ENCODE measurements at places on chromosomes 3 and 15.

DNA sequence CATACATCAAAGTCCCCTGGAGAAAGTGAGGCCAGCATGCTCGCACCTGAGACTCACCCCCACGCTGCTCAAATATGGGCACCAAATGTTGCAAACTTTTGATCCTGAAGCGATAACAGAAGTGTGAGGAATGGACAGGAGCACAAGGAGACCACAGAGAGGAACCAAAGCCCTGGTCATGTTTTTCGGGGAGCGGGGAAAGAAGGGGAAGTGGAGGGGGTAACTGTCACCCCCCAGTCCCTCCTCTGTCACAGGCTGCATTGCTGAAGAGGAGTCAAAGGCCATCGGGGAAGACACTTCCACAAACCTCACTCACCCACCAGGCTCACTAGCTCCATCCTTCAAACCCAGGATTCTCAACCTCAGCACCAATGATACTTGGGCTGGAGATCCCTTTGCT lies 182.4 kb downstream of the UACA start:
- DNase-seq: no peak

DNA sequence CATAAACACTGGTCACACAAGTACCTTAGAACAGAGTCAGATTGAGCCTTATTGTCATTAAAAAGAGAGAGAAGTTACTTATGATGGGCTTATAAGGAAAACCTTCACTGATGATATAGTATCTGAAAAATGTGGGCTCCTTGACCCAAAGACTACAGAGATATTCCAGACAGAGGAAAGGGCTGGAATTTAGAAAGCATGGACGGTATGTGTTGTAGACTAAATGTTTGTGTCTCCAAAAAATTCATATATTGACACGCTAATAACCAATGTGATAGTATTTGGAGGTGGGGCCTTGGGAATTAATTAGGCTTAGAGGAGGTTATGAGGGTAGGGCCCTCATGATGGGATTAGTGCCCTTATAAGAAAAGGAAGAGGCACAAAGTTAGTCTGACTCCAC lies 61.0 kb upstream of the DAZL start:
- no peak for DNase-seq

- no peak for DNase-seq
Observed at GRCh38 chr15:53472883-53473282, 286.6 kb downstream of the WDR72 start.

DNA sequence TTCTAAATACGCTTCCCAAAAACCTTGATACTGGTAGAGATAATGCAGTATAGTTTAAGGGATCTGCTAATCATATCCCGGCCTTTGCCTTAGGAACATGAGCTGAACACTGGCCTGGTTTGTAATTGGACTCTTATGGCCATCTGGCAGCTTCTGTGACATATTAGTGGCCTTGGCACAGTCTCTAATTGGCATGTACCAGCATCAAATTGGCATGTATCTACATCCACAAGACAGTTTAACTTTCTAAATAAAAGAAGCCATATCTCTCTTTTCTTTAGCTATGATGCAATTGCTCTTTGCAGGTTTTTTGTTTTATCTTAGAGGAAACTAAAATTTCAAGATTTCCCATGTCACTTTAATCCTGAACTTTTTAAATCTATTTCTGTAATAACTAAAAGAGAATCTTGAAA lies 44.6 kb upstream of the FILIP1L start:
- no peak for DNase-seq

GRCh38 chr3:49298511-49298910 lies 21.5 kb upstream of the C3orf62 start:
- no peak for DNase-seq

GRCh38 chr3:132286035-132286434 lies 31.2 kb upstream of the ACP3 start:
- DNase-seq: no peak

DNA sequence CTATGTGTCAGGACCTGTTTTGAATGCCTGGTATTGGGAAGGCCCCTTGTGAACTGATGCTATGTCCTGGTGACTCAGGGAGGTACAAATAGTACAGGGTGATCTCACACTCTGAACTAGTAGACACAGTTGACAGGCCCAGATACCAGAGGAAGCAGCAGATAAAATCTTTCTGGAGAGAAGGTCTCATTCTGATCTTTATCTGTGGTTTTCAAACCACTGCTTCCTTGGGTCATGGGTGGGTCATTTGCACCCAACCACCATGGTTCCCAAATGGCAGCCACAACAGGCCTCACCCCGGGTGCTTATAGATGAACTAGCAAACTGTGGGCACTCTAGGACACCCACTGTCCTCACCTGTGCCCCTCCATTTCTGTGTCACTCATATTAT lies 43.4 kb downstream of the PXYLP1 start:
- no peak for DNase-seq

GRCh38 chr3:163071713-163072112 lies 1575.1 kb downstream of the OTOL1 start:
- DNase-seq: no peak

GRCh38 chr15:47300596-47300995 lies 416.7 kb upstream of the SEMA6D start:
- no peak for DNase-seq

DNA sequence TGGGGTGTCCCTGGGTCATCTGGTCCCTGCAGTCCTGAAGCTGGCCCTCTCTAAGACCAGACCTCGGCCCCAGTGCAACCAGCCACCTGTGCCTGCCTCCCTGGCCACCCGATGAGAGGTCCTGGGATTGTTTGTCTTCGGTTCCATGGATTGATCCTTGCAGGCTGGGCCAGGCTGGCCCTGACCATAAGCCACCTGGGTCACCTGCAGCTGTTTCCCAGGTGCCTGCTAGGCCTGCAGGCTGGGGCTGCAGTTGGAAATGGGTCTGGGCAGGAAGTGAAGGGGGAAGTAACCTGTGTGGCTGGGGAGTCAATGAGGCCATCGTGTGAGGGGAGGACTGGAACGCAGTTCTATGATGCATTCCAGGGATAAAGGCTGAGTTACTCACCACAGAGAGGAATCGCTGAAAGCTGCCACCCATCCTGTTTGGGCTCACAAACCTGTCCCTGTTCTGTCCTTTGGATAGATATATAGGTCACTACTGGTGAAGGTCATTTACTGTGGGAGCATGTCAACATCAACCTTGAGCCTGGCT lies 30.9 kb upstream of the VPS8 start:
- no peak for DNase-seq

GRCh38 chr3:9079676-9080075 lies 116.4 kb upstream of the RAD18 start:
- no peak for DNase-seq

GRCh38 chr15:66751579-66751978 lies 49.5 kb downstream of the SMAD6 start:
- DNase-seq: no peak

- no peak for DNase-seq
Observed at GRCh38 chr15:57777003-57777402, 70.5 kb downstream of the POLR2M start.

DNA sequence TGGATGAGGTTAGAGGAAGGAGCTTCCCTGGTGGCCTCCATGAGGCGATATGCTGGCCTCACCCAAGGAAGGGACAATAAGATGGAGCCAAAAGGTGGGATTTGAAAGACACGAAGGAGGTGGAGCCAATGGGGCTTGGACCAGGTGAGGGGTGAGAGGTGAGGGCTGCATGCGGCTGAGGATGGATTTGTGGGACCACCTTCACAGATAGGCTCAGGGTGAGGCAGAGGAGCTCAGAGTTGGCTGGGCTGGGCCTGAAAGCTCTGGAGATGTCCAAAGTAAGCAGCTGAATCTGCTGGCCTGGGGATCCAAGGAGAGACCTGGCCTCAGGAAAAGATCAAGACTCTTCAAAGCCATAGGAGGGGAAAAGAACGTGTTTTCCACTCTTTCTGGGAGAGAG lies 49.8 kb downstream of the EXOG start:
- no peak for DNase-seq

DNA sequence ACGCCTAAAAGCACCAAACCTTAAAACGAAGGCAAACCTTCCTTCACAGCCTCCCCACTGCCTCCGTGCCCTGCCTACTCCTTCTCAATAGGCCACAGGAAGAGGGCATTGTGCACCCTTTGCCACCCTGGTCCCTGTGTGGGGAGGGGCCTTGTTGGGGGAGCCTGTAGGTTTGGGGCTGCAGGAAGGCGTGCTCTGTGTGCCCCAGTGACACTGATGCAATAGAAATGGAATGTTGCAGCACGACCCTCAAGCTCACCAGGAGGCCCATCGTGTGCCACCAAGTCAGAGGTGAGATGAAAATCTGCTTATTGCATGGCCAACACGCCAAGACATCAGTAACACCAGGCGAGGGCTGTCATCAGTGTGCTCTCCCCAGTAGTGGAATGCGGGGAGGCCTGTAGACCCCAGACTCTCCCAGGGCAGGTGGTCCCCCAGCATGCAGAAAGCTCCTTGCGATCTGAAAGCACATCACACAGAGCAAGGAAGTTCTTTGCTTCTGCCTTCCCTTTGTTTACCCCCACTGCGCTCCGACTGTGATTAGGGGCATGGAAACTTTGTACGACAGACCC lies 86.2 kb downstream of the ASB7 start:
- DNase-seq: no peak

GRCh38 chr3:107757140-107757539 lies 234.4 kb downstream of the BBX start:
- DNase-seq: no peak

GRCh38 chr3:115706311-115706829 lies 83.1 kb downstream of the GAP43 start:
- no peak for DNase-seq

DNA sequence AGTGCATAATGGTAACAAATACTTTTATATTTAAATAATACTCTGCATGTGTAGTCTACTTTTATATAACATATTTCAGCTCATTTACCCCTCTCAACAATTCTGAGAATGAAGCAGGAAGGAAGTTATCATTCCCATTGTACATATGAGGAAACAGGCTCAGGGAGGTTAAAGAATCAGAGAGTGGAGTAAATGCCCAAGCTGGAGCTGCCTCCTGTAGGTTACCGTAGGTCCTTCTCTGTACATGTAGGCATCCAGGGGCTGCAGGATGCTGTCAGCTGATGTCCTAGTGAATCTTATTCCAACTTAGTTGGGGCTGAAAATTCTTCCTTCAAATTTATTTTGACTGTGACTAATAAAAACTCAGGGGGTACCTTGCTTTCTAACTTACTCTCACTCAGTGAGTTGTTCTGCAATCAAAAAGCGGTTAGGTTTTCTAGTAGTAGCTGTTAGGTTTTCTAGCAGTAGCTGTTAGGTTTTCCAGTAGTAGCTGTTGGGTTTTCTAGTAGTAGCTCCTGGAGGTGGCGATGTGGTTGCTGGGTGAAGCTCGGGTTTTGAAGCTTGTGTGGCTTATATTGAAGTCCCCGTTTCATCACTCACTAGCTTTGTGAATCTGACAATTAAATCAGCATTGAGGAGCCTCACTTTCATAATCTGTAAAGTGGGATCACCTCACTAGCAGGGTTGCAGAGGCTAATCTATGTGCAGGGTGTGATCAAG lies 357.0 kb downstream of the NR2F2 start:
- no peak for DNase-seq

Data from Panc1 (cell line).